ENCODE measurements at places on chromosomes 5 and 9.

- no peak for DNase-seq
Measured at GRCh38 chr5:116249648-116250047, 164.8 kb downstream of the COMMD10 start.

DNA sequence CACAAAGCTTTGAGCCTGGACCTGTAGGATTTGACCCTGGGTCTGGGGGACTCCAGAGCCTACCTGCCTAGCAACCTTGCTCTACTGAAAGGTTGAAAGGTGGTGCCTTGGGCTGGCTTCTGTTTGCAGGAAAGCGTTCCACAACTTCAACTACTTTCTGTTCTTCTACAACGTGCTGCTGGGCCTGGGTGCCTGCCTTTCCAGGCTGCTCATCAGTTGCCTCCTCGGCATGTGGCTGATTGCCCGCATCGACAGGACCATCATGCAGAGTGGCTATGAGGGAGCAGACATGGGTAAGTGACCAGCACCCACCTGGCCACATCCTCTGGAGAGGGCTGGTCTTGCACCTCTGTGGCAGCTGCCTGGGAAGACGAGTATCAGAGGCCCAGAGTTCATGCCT lies 13.6 kb upstream of the CCDC180 start:
- no peak for DNase-seq

DNA sequence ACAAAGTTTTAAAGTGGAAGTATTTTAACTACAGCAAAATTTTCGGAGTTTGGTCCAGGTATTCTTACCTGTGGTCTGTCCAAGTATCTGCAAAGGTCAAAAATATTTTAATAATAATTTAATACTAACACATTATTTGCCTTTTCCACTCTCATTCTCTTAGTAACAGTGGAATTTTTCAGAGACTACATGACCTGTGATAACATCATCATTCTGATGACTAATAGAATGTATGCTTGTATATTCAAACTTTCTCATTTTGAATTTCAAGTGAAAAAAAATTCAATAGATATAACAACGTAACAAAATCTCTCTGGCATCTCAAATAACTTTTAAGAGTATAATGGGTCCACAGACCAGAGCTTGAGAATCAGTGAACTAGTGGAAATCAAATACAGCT lies 78.3 kb downstream of the FBXL17 start:
- DNase-seq, result no peak

- no peak for DNase-seq
Measured at GRCh38 chr5:108735790-108736189, 11.9 kb upstream of the FER start.

Data from tibial artery (tissue), 4 donors.